Common myeloid progenitor, CD34-positive (primary cell): ENCODE measurements at places on chromosomes 3 and 15.

GRCh38 chr3:158820521-158820920 is 18.7 kb downstream of the MFSD1 start:
- no peak overlapping the region for H3K4me3 ChIP-seq
- H3K36me3 ChIP-seq: peaks cover 35% of the 10 kb centered on the region
- H3K4me1 ChIP-seq: no peaks in the 10 kb centered on the region
- H3K27me3 ChIP-seq: no peaks in the 10 kb centered on the region

DNA sequence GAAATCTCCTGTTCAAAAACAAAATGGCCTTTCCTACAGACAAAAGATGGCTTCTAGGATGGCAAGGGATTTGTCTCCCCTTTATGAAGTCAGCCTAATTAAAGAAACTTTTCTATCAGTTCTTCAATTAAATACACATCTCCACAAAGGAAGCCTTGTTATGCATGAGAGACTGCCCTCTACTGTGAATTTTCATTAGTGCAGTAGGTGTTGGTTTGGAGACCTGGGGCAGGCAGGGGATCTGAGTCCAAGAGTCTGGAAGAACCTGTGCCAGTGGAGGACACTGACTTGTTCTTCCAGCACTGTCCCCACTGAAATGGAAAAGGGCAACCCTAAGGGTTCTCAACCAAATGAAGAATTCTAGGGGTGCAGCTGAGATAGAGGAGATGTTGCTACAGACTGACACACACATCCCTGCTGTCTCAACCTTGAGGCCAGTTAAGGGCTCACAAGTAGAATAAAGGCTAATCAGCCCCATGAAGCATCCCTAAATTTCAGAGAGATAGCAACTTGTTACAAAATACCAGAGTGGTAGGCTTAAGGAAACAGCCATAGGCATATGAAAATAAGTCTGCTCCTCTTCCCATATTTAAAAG is 174.0 kb upstream of the PRICKLE2 start:
- H3K4me1 ChIP-seq: no peaks in the 10 kb centered on the region
- no peak overlapping the region for H3K27ac ChIP-seq
- peaks cover 2% of the 10 kb centered on the region for H3K27me3 ChIP-seq

GRCh38 chr3:177777699-177778098 is 580.4 kb upstream of the TBL1XR1 start:
- H3K27ac ChIP-seq: no peak overlapping the region
- no peaks in the 10 kb centered on the region for H3K36me3 ChIP-seq
- H3K27me3 ChIP-seq: no peaks in the 10 kb centered on the region
- H3K4me1 ChIP-seq: no peaks in the 10 kb centered on the region

- DNase-seq: no peak
- no peaks in the 10 kb centered on the region for H3K4me1 ChIP-seq
- no peaks in the 10 kb centered on the region for H3K36me3 ChIP-seq
Measured at GRCh38 chr15:99621767-99622166, 56.0 kb downstream of the MEF2A start.

GRCh38 chr3:190117981-190118380 is 2.7 kb downstream of the P3H2 start:
- H3K36me3 ChIP-seq: no peaks in the 10 kb centered on the region
- no peak overlapping the region for H3K27ac ChIP-seq
- H3K4me1 ChIP-seq: no peaks in the 10 kb centered on the region
- DNase-seq: no peak
- peaks cover 7% of the 10 kb centered on the region for H3K27me3 ChIP-seq

- no peaks in the 10 kb centered on the region for H3K36me3 ChIP-seq
- peaks cover 35% of the 10 kb centered on the region for H3K4me1 ChIP-seq
- no peak overlapping the region for H3K4me3 ChIP-seq
- H3K27me3 ChIP-seq: no peaks in the 10 kb centered on the region
- H3K27ac ChIP-seq: no peak overlapping the region
Measured at GRCh38 chr15:101156061-101156460, 95.8 kb downstream of the CHSY1 start.

- no peaks in the 10 kb centered on the region for H3K36me3 ChIP-seq
- no peak overlapping the region for H3K27ac ChIP-seq
- peaks cover 12% of the 10 kb centered on the region for H3K4me1 ChIP-seq
Measured at GRCh38 chr3:13532085-13532484, 16.8 kb upstream of the FBLN2 start.

DNA sequence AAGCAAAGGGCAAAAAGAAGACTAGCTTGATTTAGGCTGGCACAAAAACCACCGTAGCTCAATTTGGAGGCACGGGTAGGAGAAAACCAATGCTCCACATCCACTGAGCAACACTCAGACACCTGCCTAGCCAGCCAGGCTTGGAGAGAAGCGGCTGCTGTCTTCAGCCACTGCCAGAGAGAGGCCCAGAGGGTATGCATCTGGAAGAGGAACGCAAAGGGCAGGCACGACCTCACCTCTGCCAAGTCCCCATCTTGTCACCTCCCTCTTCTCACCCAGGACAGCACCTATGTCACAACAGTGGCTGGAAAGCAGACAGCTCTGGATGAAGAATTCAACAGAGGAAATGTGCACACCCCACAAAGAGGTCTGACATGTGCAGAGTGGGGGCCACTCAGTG is 93.5 kb downstream of the ADAMTS17 start:
- H3K4me1 ChIP-seq: no peaks in the 10 kb centered on the region
- H3K36me3 ChIP-seq: no peaks in the 10 kb centered on the region
- no peak overlapping the region for H3K27ac ChIP-seq
- H3K4me3 ChIP-seq: no peak overlapping the region
- H3K27me3 ChIP-seq: no peaks in the 10 kb centered on the region

DNA sequence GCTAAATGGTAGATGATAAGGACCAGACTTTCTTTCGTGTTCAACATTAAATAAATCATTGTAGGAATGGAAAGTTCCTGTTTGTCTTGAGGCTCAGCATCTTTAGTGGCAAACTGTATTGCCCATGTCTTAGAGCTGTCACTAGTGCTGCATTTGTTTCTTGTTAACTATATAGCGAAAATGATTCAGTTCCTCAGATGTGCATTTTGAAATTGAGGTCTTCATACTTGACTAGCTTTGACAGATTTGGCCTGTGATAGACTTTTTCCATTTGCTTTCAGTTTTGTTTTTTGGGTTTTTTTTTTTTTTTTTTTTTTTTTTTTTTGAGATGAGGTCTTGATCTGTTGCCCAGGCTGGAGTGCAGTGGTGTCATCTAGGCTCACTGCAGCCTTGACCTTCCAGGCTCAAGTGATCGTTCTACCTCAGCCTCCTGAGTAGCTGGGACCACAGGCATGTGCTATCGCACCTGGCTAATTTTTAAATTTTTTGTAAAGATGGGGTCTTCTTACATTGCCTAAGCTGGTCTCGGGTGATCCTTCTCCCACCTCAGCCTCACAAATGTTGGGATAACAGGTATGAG is 9.5 kb upstream of the RPLP1 start:
- no peaks in the 10 kb centered on the region for H3K27me3 ChIP-seq
- H3K4me3 ChIP-seq: peak overlapping the region; percentile 53
- no peak for DNase-seq
- H3K4me1 ChIP-seq: no peaks in the 10 kb centered on the region

DNA sequence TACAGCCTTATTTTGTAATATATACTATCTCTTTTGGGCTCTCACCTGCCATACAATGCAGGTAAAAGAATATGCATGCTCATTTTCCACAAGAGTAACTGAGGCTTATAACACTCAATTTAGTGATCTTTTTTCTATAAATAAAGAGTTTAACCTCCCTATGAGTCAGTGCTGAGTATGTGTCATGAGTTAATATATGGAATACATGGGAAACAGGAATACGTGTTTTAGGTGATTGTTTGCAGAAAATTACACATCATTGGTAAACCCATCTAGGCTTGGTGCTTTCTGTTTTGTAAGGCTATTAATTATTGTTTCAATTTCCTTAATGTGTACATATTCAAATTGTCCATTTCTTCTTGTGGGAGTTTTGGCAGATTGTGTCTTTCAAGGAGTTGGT is 411.3 kb downstream of the GRM7 start:
- no peak overlapping the region for H3K27ac ChIP-seq
- no peak overlapping the region for H3K4me3 ChIP-seq

GRCh38 chr3:192080336-192080735 is 619.4 kb downstream of the PYDC2 start:
- no peak overlapping the region for H3K27ac ChIP-seq
- no peaks in the 10 kb centered on the region for H3K27me3 ChIP-seq
- DNase-seq: no peak
- no peak overlapping the region for H3K4me3 ChIP-seq
- no peaks in the 10 kb centered on the region for H3K4me1 ChIP-seq

- H3K27ac ChIP-seq: no peak overlapping the region
- DNase-seq: no peak
- H3K27me3 ChIP-seq: no peaks in the 10 kb centered on the region
- no peaks in the 10 kb centered on the region for H3K36me3 ChIP-seq
Measured at GRCh38 chr15:82935382-82935781, 17.1 kb downstream of the HOMER2 start.

DNA sequence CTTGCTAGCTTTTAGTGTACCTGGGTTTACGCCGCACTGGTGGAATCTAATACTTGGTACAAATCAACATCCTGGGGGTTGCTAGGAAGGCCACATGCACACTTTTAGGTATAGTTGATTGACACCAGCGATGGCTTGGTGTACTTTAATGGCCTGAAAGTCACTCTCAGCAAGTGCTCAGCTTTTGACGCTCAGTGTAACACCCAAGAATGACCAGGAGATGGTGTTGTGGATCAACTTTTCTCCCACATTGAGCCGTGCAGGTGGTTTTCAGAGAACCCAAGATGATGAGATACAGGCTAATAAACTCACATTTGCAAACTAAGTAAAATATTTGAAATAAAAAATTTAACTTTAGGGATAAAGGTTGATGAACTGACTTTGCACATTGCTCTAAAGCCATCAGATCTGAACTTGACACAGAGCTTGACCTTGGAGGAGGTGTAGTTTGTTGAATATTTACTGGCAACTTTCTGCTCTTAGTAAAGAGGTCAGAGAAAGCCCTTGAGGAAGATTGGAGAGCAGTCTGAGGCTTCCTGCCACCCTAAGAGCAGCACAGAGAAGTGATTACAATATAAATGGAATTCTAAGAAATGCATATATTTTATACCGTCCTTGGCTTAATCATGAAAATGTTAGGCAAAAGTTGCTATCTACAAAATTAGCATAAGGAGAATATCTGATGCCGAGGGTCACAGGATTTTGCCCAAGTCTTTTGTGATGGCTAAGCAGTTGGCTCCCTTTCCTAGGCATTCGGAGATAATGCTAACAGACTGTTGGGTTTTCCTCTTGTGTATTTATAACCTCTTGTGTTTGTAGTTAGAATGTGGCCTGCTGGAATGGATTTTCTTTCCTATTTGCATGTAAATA is 143.4 kb upstream of the RASGRP1 start:
- no peak overlapping the region for H3K4me3 ChIP-seq
- no peaks in the 10 kb centered on the region for H3K36me3 ChIP-seq
- no peaks in the 10 kb centered on the region for H3K4me1 ChIP-seq
- peak; percentile 67 for DNase-seq
- H3K27ac ChIP-seq: no peak overlapping the region
- no peaks in the 10 kb centered on the region for H3K27me3 ChIP-seq

GRCh38 chr3:32305361-32305876 is 66.9 kb downstream of the CMTM8 start:
- H3K36me3 ChIP-seq: no peaks in the 10 kb centered on the region
- no peak overlapping the region for H3K4me3 ChIP-seq
- no peaks in the 10 kb centered on the region for H3K27me3 ChIP-seq

GRCh38 chr3:17749705-17750293 is 7.4 kb upstream of the TBC1D5 start:
- no peak for DNase-seq
- no peaks in the 10 kb centered on the region for H3K36me3 ChIP-seq
- no peak overlapping the region for H3K27ac ChIP-seq
- H3K27me3 ChIP-seq: no peaks in the 10 kb centered on the region

DNA sequence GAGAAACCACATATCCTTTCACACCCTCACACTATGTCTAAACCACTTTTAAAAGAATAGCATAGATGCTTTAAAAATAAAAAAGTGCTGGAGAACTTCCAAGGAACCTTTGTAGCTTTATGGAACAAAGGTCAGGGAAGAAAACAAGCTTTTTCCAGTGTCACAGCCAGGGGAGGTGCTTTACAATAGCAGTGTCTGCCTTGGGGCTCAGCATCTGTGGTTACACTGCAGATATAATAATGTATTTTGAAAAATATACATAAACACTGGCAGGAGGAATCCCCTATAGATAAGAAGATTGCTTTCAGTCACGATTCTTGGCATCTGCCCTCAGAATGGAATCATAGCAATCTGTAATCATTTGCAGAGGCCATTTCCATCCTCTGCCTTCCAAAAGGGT is 362.4 kb upstream of the LRRC3B start:
- no peaks in the 10 kb centered on the region for H3K36me3 ChIP-seq
- no peak overlapping the region for H3K27ac ChIP-seq
- no peaks in the 10 kb centered on the region for H3K27me3 ChIP-seq
- H3K4me3 ChIP-seq: no peak overlapping the region

DNA sequence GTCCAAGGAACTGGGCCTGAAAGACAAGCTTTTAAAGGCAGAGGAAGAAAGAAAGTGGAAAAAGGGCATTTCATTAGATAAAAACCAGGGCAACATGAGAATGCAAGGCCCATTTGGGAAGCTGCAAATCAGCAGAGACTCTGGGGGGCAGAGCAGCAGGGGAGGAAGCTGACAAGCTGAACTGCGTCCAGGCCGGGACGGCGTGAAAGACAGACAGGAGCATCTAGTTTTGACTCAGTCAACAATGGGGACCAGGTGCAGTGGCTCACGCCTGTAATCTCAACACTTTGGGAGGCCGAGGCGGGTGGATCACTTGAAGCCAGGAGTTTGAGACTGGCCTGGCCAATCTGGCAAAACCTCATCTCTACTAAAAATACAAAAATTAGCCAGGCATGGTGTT is 69.9 kb downstream of the CDC25A start:
- no peak for DNase-seq
- H3K36me3 ChIP-seq: no peaks in the 10 kb centered on the region
- no peaks in the 10 kb centered on the region for H3K4me1 ChIP-seq
- no peak overlapping the region for H3K27ac ChIP-seq

DNA sequence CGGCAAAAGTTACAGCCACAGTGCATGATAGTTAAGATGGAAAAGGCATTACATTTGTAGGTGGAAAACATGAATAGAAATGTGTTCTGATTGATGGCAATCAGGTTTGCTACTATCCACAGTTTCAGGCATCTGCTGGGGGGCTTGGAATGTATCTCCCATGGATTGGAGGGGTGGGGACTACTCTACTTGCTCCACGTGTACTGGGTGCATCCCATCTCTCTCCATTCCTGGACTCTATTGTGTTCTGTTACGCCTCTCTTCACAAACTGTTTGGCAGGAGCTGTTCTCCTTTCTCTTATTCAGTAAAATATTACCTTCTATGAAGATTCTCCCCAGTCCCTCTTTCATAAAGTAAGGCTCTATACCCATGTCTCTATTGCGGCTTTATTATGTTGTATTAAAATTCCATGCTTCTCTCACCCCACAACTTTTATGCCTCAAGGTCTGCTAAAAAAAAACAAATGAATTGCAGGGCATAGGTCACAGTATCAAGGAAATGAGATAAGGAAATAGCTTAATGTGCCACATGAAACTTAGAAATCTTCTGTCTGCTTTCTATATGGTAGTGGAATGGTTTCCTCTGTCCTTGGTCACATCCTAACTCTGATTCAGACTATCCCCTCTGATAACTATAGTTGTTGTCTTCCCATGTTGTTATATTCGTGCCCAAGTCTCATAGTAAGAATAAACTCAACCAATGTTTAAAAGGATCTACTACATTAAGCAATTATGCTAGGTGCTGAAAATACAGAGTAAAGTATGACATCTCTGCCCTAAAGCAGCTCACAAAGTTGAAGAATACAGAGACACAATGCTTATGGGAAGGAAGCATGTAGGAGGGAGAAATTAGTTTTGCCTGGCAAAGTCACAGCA is 43.2 kb downstream of the LRRFIP2 start:
- H3K4me1 ChIP-seq: peaks cover 13% of the 10 kb centered on the region
- DNase-seq: no peak
- no peak overlapping the region for H3K4me3 ChIP-seq
- no peaks in the 10 kb centered on the region for H3K27me3 ChIP-seq
- peaks cover 2% of the 10 kb centered on the region for H3K36me3 ChIP-seq

- H3K27me3 ChIP-seq: no peaks in the 10 kb centered on the region
- peak; percentile 90 for DNase-seq
Measured at GRCh38 chr3:174440741-174441587, 418.2 kb upstream of the NAALADL2 start.
